Activated T-cell treated with anti-CD3 and anti-CD28 coated beads for 24 hours (primary cell): ENCODE measurements at places on chromosomes 2 and 18.

DNA sequence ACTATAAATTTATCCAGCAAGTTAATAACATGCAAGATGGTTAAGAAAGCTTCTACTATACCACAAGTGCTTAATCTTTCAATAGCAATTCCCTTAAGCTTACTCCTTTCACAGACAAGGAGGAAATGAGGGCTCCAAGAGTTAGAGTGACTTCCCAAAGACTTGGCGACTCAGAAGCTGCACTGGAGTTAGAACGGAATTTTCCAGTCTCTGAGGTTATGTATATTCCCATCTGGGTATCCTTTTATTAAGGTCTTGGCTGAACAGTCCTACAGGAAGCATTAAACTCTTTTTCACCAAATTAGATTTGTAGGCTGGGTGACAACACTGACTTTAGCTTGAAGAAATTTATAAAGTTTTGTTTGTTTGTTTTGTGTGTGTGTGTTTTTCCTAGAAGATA lies 256.9 kb upstream of the DPP10 start:
- no peak for DNase-seq

DNA sequence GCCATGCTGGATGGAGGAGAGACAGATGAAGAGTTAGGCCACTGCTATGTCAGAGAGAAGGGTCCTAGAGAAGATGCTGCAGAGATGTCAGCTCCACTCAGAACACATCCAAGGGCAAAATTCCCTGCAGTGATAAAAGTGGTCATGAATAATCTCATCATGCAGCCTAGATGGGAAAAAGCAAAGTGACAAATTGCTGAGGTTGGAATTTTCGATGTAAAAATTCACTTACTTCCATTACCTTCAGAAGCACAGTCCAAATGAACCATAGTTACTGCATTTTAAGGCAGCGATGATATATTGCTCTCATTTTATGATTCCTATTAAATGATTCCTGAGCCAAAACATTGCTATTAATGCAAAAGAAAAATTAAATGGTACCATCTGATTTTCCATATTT lies 16.4 kb downstream of the ANKRD29 start:
- no peak for DNase-seq

DNA sequence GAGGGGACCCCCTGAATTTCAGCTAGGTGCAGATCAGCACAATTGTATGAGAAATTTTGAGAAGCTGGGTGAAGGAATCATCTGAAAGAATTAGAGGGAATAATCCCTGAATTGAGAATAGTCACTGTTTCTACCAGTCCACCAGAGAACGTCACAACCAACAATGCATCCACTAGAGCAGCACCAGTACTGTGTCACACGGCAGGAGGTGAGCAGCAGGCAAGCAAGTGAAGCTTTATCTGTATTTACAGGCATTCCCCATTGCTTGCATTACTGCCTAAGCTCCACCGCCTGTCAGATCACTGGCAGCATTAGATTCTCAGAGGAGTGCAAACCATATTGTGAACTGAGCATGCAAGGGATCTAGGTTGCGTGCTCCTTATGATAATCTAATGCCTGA lies 40.7 kb downstream of the GDF7 start:
- DNase-seq, result no peak

DNA sequence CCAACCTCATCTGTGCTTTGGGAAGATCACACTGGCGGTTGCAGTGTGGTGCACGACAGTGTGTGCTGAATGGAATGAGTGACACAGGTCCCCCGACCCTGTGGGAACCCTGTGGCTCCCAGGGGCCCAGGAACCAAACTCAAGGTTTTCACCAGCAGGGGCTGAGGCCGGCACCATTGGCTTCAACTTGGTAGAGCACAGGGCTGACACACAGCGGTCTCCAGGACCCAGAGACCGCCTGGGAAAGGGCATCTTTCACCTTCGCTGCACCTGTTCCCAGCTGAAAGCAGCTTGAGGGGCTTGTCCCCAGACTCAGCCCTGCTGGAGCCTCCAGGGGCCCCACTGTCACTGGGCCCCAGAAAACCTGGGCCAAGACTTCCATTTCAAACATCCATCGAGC lies 59.0 kb upstream of the ODC1 start:
- no peak for DNase-seq

DNA sequence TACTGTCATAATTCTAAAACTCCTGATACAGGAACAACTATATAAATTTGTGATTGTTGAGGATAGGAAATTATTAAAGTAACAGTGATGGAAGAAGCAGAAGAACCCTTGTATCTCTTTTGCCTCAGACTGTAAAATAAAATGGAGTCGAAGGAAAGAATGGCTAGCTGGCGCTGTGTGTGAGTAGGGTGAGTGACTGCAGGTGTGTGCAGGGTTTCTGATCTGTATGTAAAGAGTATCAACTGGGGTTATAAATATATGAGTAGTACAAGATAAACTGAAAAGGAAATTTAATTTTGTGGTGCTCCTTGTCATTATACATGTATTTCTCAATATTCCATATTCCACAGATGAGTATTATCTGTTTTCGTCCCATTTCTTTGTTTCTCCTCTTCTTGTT lies 15.2 kb downstream of the POLI start:
- no peak for DNase-seq

DNA sequence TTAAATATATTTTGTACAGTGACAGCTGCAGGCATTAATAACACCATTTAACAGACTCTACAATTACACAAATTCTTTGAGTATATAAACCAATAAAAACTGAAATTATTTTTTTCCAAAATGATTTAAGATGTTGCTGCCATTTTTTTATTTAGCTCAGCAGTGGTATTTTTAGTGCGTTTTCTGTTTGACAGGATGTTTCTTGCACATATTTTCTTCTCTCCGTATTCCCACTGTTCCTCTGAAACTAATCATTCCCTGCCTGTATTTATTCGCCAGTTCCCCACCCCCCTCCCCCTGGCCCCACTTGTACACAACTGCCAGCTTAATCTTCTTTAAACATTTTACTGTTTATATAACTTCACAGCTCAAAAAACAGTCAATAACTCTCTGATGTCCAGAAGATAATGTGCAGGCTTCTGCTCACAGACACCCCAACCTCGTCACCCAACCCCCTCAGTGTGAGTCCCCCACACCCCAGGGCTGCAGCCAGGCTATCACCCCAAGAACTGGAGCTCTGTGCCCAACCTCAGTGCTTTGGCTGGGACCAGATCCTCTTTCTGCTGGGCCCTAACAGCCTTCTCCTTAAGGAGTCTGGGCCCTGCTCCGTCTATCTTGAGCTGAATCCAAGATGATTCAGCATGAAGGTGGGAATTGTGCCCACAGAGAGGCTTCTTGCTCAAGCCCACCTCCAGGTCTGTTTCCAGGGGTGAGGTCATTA lies 41.6 kb upstream of the MAP4K4 start:
- DNase-seq, result no peak

GRCh38 chr2:187900021-187900420 lies 345.8 kb upstream of the TFPI start:
- no peak for DNase-seq

GRCh38 chr2:26712486-26713465 lies 20.3 kb downstream of the KCNK3 start:
- no peak for DNase-seq

GRCh38 chr2:231152800-231153557 lies 28.1 kb upstream of the HTR2B start:
- DNase-seq, result no peak

- DNase-seq, result no peak
Measured at GRCh38 chr2:120658042-120658769, 77.5 kb upstream of the GLI2 start.

- no peak for DNase-seq
Measured at GRCh38 chr2:125479143-125479636, 1176.8 kb upstream of the GYPC start.

DNA sequence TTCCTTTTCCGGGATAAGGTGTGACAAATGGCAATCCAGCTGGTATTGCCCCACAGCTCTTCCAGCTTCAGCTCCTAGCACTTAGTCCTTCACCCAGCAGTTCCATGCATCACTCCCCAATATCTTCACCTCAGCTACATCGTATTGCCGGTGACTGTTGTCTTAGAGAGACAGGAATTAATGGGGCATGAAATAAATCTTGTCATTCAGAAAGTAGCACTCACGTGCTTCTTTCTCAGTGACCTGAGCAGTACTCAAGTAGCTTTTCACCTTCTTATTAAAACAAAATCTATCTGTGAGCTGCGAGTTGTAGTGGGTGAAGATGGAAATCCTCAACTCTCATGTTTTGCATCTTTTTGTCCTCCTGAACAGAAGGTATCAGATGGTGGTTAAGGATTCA lies 72.8 kb downstream of the PTH2R start:
- no peak for DNase-seq

- no peak for DNase-seq
Measured at GRCh38 chr2:208129744-208130711, at the start of gene CRYGC. Gene CRYGC (minus strand): TSS chr2:208129828. CDS start chr2:208129792, 36 bp downstream.

- no peak for DNase-seq
Measured at GRCh38 chr2:219663116-219663762, 35.8 kb downstream of the SLC4A3 start.

GRCh38 chr2:45011121-45011520 lies 1.9 kb upstream of the SIX2 start:
- no peak for DNase-seq

DNA sequence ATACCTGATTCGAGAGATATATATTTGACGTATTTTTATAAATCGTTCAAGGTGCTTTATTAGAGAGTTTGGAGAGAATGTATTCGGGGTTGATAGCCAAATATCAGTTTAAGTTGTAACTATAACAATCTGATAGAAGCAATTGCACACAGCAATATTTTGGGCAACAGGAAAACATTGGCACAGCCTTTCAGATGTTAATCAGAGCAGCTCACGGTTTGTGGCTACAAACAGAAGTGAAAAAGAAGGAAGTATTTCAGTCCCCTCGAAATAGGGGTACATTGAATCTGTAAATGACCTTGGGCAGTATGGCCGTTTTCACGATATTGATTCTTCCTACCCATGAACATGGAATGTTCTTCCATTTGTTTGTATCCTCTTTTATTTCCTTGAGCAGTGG lies 20.6 kb downstream of the SERPINB10 start:
- no peak for DNase-seq

DNA sequence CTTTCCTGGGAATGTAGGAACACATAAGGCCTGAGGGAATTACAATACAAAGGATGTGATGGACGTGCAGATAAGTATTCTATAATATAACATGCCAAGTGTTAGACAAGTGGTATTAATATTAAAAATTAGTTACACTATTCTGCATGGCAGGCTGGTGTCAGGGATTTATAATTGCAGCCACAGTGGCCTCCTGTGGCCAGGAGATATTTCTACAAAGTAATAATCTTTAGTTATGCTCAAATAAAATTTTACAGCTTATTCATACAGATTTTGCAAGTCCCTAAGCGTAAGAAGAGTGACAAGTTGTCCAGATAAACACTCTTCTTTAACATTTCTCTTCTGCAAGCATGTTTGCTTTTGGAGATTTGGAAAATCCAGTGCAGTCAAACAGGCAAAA lies 90.4 kb upstream of the CBLN2 start:
- DNase-seq, result no peak

- DNase-seq, result no peak
Measured at GRCh38 chr2:239056611-239057010, 208.7 kb downstream of the TWIST2 start.

- no peak for DNase-seq
Measured at GRCh38 chr2:9971105-9971818, 19.8 kb downstream of the GRHL1 start.

DNA sequence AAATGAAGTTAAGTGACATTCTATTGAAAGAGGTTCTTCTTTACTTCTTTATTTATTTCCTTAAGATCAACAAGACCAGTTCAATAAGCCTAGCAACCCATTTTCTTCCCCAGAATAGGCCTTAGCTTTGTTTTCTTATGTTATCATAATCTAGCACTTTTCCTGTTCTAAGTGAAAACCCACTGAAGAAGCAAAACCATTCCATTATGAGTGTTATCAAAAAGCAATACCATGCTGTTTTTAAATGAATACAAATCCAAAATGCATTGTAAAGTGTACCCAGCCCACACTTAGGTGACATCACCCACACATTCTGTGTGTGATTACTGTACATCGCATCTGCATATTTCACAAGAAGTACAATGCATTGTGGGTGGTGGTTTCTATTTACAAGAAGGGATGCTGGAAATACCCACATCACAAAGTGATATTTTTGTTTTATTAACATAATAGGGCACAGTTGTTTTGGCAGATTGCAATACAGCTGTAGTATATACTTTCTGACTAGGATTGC lies 679.5 kb downstream of the KCNJ3 start:
- DNase-seq, result no peak

DNA sequence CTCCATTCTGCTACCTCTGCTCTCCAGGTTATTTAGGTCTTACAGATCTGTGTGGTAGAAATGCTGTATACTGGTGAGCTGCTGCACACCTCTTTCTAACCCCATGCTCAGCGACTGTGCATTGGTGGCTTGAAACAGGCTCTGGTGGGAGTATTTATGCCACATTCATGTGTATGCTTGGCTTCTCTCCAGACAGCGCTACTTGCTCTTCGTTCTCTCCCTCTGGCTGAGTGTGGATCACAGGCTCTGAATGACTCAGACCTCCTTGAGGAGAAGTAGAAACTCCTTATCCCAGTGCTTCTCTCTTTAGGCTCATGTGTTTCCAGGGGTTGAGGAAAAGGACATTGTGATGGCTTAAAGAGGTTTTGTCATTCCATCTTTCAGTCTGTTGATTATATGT lies 54.9 kb downstream of the FHOD3 start:
- no peak for DNase-seq

GRCh38 chr2:223578846-223579245 lies 23.3 kb downstream of the SCG2 start:
- DNase-seq, result no peak

GRCh38 chr2:234411793-234412192 lies 85.1 kb downstream of the ARL4C start:
- DNase-seq, result no peak

DNA sequence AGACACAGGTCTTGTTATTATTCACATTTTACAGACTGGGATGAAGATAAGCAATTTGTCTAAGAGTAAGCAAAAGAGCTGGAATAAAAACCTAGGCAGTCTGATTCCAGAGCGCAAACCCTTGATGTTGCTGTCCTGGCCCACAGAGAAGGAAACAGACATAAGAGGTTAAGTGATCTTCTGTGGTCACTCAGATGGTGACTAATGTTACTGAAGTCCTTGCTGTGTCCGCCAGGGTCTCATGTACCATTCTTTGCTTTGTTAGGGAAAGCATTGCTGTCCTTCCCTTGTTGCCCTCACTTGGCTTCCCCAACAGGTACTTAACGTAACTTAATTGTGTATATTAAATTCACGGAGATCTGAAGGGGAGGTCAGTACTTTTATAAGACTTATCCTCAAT lies 14.9 kb upstream of the FAP start:
- no peak for DNase-seq

- no peak for DNase-seq
Measured at GRCh38 chr2:224185023-224185601, 146.0 kb upstream of the SERPINE2 start.

DNA sequence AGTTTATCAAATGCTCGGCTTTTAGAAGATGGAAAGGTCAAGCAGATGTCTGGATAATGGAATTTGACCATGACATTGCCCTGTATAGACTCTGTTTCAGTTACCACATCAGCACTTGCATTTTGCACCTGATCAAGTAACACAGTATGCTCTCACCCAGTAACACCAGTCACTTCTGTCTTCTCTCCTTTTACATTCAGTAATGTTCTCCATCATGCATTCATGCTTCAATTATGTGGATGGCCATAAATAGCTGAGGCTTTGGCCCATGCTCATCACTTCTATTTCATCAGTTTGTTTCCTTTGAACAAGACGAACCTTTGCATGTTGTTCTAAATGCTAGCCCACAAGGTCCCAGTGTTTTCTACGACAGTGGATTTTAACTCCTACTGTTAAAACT lies 322.9 kb upstream of the ACVR2A start:
- no peak for DNase-seq
